ENCODE measurements at places on chromosomes 7 and 10.

DNA sequence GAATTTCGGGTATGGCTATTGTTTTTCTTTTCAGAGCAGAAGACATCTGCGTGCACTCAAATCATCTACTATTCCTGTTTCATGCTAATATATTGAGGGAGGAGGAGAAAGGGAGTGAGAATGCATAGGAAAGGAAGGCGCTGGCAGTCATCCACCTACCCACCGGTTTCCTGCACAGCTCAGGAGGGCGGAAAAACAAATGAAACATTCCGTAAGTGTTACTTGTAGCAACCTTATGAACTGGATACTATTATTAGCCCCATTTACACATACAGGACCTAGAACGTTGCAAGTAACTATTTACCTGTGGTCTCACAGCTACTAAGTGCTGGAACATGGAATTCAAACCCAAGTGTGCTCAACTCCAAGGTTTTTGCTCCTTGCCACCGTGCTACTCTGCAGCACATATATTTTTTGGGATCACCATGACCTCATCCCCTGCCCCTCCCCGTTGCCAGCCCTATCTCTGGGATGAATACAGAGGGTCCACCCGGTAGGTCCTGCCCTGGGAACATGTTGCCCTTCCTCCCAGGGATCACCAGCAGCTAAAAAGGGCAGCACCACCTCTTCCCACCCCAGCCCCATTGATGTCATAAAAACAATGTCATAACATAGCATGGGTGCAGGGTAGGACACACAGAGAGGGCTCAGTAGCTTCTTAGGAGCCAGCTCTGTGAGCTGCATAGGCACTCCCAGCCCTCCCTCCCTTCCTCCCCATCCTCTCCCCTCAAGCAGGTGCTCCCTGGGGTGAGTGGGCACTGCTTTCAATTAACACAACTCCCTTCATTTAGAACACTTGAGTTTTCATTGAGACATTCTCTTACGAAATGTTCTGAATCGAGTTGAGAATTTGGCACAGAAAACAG is 16.9 kb downstream of the GFRA1 start:
- no peak for DNase-seq

- no peak for DNase-seq
Measured at GRCh38 chr10:122557516-122557915, 3.0 kb upstream of the DMBT1 start.

GRCh38 chr7:66739953-66740301 is 606 bp upstream of the RABGEF1 start:
- DNase-seq: no peak

DNA sequence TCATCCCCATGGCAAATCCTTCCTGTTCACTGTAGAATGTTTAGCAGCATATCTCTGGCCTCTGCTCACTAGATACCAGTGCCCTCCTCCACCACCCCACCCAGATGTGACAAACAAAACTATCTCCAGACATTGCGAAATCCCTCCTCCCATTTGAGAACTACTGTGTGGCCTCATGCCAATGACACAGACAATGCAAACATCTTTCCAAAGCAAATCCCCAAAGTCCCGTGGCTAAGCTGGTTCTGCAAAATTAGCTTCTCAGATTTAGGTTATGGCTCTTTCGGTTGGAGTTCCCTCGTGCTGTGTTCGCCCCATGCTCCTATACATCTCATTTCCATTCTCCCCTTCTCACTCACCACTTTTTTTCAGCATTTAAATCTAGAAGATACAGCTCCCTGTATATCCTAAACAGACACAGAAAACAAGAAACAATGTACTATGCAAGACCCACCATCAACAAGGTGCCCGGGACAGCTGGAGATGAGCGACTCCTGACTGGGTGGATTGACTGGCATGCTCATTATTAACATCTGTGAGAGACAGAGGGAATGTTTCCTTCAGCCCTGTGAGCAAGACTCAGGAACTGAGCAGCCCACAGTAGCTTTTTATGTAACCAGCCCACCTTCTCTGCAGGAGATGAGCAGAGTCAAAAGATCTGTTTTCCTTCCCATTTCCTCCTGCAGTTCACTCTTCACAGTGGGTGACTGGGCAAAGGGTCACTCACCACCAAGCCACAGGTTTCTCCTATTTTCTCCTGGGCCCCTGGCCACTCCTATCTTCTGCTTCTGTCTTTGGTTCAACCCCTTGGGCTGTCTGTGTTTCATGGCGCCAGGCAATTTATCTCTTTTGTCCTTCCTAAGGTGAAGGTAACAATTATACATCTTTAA is 225.7 kb upstream of the AOAH start:
- DNase-seq: no peak

- no peak for DNase-seq
Measured at GRCh38 chr10:111934931-111935330, 248.6 kb downstream of the GPAM start.

GRCh38 chr7:29957521-29958310 is 31.9 kb downstream of the SCRN1 start:
- DNase-seq: no peak

Data from hypothalamus (tissue), 51 donors.